KG1 (cell line): ENCODE measurements at places on chromosomes 11 and 22.

DNA sequence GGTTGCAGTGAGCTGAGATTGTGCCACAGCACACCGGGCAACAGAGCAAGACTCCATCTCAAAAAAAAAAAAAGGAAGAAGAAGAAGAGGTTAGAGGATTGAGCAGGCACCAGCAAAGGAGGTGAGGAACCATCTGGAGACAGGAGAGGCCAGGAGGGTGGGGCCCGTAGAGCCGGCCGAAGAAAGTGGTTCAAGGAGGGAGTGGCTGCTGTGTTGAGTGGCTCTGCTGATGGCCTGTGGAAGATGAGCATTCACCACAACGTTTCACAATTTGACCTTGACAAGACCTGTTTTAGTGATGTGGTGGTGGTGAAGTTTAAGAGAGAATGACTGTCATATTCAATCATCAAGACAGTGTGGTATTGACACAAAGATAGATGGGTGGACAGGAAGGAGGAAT lies 6.8 kb upstream of the CTSD start:
- no peak for DNase-seq

- DNase-seq: no peak
Measured at GRCh38 chr11:73117071-73117470, 25.0 kb downstream of the FCHSD2 start.

GRCh38 chr22:26897384-26897783 lies 240.0 kb downstream of the MIAT start:
- DNase-seq: no peak

DNA sequence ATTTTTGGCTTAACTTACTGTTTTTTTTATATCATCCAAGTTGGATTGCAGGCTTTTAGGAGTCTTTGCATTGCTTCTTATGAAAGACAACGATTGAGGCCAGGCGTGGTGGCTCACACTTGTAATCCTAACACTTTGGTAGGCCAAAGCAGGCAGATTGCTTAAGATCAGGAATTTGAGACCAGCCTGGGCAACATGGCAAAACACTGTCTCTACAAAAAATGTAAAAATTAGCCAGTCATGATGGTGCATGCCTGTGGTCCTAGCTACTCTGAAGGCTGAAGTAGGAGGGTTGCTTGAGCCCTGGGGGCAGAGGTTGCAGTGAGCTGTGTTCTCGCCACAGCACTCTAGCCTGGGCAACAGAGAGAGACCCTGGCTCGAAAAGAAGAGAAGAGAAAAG lies 56.6 kb downstream of the BID start:
- DNase-seq: no peak

- DNase-seq: no peak
Measured at GRCh38 chr22:48198489-48199459, 1436.3 kb downstream of the TBC1D22A start.
